ENCODE measurements at places on chromosomes 16 and 17.

DNA sequence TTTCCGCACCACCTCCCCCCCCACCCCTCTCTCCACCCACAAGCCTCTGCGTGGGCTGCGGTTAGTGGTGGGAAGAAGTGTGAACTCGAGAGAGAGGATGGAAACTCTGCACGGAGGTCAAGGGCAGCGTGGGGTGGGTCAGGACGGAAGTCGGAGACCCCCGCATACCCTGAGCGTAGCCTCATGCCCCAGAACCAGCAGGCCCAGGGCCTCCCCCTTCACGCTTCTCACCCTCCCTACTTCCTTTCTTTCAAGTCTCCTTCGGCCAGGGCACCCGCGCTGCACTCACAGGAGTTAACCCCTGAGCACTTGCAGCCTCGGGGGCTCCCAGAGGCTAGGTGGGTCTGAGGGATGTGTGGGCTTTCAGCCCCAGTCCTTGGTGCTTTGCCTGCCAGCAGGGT, 9.2 kb downstream of the TBKBP1 start:
- DNase-seq: peak; percentile 31

DNA sequence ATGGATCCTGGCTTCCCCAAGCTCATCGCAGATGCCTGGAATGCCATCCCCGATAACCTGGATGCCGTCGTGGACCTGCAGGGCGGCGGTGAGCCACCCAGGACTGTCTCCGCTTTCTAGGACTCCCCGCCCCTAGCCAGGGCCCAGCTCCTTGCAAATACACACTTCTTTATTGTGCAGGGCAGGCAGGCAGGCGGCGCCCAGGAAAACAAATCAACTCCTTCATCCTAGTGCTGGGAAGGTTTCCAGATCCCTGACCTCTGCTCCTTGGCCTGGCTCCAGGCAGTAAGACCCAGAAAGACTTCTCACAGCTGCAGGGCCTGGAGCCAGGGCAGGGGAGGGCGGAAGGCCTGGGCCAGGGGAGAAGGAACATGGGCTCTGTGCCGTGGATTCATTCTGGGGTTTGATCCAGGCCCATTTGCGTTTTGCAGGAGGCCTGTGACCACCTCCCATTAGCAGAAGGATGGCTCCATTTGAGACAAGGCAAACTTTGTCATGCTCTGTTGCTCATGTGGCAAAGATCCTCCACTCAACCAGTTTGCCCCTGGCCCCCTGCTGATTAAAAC, 6.0 kb upstream of the LPCAT2 start:
- no peak for DNase-seq

- no peak for DNase-seq
Measured at GRCh38 chr16:10239640-10240039, 57.4 kb upstream of the GRIN2A start.

- peak; percentile 31 for DNase-seq
Measured at GRCh38 chr16:89841275-89841674, 13.0 kb downstream of the SPIRE2 start.

DNA sequence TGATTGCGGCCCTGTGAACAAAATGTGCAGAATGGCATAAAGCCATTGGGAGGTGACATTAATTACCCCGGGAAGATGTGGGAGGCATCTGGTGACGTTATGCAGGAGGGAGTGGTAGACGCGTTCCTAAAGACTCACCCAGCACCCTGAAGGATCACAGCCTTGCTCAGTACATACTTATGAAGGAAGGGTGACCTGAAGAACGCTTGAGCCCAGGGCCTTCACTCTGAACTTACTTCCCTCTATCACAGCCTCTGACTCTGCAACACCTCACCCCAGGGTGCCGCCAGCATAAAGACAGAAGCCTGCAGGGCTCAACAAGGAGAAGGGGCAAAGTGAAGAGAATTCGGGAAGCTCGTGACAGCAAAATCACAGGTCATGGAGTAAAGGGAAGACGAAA, 9.4 kb downstream of the MFSD6L start:
- DNase-seq: no peak

GRCh38 chr16:82042846-82043245, 7.8 kb downstream of the HSD17B2 start:
- no peak for DNase-seq

DNA sequence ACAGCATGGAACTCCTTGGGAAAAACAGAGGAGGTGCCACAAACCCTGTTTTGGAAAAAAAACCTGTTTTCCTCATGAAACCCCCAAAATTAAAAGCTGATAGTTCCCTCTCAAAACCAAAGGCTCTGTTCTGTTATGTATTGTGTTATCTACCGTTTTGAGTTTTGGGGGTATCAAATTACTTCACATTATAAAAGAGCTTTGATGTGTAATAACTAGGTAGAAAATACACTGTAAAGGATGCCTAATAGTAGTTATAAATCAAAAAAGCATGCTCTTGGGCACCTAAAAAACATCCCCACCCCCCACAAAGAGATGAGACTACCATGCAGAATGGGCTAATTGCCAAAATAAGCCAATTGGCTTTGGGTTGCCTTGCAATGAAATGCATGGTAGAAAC, 30.8 kb downstream of the C16orf54 start:
- no peak for DNase-seq

DNA sequence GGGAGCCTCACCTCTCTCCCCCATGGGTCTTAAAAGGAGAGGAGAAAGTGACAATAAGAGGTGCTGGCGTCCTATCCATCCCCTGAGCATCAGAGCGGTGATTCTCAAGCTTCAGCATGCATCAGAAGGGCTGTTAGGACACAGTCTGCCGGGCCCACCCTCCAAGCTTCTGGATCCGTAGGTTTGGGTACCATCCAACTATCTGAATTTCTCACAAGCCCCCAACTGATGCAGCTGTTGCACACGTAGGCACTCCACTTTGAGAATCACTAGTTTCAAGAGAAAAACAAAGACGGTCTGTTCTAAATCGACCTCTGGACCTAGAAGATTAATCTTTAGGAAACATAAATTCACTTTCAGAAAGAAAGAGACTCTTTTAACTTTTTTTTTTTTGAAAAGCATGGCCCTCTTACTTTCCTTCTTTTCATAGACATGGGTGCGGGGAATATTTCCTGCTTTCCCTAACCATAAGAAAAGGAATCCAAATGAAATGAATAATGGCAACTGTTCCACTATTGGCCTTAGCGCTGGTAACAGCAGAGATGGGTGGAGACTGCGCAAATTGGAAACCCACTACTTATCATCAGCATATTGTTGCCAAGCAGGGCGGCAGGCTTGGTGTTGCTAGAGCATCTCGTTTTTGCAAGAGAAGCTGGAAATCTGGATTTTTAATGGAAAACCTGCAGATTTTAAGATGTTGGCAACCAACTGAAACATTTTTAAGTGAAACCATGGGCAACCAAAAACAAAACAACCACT, 144.4 kb downstream of the GAS7 start:
- no peak for DNase-seq

DNA sequence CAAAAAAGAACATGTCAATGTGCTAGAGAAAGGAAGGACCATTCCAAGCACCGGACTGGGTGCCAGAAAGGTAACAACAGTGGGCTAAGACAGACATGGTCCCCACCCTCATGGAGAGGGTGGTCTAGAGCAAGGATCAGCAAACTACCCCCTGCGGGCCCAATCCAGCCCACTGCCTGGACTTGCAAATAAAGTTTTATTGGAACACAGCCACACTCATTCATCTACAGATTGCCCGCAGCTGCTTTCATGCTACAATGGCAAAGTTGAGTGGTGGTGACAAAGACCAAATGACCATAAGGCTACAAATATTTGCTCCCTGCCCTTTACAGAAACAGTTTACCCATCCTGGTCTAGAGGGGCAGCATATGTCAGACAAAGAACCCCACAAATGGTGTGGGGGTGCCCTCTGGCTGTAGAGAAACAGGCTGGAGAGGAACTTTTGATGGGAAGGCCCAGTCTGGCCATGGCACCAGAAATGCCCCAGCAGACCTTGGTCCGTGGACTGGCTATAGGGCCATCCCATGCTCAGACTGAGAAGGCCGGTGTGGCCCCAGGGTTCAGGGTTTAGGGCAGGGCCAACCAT, 15.2 kb downstream of the CDH5 start:
- DNase-seq: no peak

- DNase-seq: peak; percentile 72
Measured at GRCh38 chr17:28043741-28044140, 1.3 kb downstream of the NLK start.

DNA sequence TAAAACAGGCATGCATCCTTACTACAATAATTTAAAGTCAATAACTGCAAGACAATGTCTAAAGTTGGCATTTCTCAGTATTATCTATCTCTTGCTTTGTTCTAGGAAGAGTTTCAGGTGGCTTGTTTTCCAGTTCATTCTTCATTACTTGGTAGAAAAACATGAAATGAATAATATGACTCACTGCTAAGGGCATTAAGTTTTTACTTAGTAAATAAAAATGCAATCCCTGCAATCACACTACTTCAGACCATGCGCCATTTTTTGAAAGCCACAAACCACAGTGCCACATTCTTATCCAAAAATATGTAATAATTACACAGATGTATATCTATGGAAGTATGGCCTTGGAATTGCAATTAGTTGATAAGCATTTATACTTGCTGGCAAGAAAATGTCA, 55.4 kb downstream of the CREBBP start:
- DNase-seq: peak; percentile 11

- no peak for DNase-seq
Measured at GRCh38 chr16:58582971-58583765, 46.5 kb downstream of the CNOT1 start.

GRCh38 chr17:65131946-65132345, 5.2 kb upstream of the RGS9 start:
- DNase-seq: no peak
